Urinary bladder (tissue), 4 donors: ENCODE measurements at places on chromosomes 5 and 9. TPM values are rescaled to one million over a fixed set of nuclear protein-coding genes. Genes with fewer than 3 reads are reported as not detected.

Gene FCN2
- total RNA-seq = not detected

Gene MARCHF11
- 0.26 TPM for total RNA-seq

Gene GARIN3
- not detected for total RNA-seq

Gene OTP
- not detected for total RNA-seq

Gene RICTOR
- 122 TPM for total RNA-seq

- DNase-seq = no peak
Observed at GRCh38 chr9:70979966-70980365, 141.5 kb downstream of the TRPM3 start.

DNA sequence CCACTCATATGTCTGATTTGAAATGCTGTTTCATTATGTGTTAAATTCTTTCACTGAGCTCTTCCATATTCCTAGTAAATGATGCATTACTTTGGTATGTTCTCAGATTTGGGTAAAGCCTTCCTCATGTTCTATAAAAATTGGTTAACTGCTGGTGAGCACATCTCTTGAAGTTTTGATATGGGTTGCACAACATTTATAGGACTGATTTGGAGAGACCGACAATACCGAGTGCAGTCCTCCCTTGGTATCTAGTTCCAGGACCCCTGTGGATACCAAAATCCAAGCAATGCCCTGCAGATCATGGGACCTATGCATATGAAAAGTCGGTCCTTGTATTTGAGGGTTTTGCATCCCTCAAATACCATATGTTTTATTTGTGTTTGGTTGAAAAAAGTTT, 37.8 kb downstream of the WDR36 start:
- DNase-seq = no peak

- DNase-seq = no peak
Observed at GRCh38 chr5:141393267-141393666, 834 bp downstream of the PCDHGA8 start.

GRCh38 chr5:153399595-153399994, 90.9 kb upstream of the GRIA1 start:
- DNase-seq = no peak

- DNase-seq = no peak
Observed at GRCh38 chr5:151100681-151101080, 19.8 kb upstream of the TNIP1 start.

- DNase-seq = no peak
Observed at GRCh38 chr9:12461763-12462460, 231.3 kb upstream of the TYRP1 start.

GRCh38 chr9:101530076-101530711, 3.5 kb upstream of the RNF20 start:
- DNase-seq = peak; percentile 32

DNA sequence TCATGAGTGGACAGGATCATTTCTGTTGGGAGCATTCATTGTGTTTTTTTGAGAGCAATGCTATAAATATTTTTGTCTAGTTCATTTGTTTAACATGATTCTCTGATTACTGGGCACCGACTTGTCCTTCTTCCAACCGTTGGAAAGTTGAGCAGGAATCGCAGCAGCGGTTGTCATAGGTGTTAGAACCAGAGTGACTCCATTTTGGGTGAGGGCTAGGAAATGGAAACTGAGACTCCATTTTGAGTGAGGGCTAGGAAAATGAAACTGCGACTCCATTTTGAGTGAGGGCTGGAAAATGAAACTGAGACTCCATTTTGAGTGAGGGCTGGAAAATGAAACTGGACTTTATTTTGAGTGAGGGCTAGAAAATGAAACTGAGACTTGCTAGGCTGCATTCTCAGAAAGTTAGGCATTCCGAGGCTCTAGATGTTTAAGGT, 100.6 kb downstream of the ICE1 start:
- DNase-seq = no peak

DNA sequence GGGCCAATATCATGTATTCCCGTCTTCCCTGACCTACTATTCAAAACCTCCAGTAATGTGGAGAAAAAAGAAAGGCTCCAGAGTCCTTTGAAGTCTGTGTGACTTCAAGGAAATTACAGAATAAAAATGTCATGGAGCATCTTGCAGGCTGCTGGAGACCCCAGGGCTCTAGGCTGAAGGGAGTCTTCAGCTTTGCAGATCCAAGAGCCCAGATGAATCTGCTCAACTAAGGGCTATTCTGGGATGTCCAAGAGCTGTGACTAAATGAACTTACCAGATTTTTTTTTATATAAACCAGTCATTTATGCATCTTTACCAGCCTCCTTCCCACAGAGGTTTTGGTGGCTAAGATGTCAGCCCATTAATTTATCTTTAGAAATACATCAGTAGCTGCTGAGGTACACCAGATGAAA, 167.3 kb downstream of the MUSK start:
- no peak for DNase-seq

- DNase-seq = no peak
Observed at GRCh38 chr5:65068410-65068809, 299.7 kb downstream of the CWC27 start.

DNA sequence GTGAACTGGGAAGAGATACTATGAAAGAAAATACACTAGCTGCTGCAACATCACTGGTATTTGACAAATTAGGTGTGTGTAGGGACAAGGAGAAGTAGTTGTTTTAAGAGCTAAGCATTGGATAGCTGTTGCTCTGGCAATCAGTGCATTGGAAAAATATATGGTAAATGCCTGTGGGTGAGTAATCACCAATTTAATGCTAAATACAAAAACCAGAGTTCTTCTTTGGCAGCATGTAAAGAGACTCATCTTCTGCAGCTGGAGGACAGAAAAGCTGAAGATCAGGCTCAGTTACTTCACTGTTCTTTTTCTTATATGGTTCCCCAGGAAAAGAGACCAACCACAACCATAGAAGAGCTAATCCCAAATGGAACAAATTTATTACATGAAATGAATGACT, 201.8 kb upstream of the MPDZ start:
- no peak for DNase-seq

- no peak for DNase-seq
Observed at GRCh38 chr9:115849679-115850412, 303.7 kb upstream of the PAPPA start.

DNA sequence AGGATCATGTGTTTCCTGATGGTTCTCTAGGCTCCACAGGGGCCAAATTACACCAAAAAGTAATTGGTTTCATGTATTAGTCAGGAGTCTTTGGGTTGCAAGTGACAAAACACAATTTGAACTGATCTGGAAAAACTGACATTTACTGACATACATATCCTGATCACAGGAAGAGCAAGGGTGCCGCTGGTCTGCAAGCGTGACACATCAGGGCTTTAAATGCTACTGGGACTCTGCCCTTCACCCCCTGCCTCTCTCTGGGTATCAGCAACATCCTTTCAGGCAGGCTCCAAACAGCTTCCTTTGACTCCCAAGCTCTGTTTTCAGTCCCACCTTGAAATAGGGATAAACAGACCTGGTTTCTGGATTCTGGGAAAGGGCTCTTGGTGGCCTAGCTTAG, 197.5 kb downstream of the PALM2AKAP2 start:
- DNase-seq = no peak

DNA sequence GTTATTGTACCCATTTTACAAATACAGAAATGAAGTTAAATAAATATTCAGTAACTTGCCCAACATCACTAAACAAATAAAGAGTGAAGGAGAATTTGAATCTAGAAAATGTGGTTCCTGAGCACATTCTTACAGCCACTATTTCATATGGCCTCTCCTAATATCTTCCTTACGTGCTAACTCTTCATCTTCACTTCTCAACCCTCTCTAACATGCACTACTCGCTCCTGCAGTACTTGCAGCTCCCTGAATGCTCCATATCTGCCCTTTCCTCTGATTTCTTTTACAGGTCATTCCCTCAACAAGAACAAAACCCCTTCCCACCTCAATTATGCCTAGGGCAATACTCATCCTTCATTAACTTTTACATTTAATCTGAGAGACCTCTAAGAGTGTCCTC, 711.5 kb downstream of the CETN3 start:
- no peak for DNase-seq

GRCh38 chr9:124256517-124257069, 1.2 kb upstream of the NEK6 start:
- DNase-seq = no peak
